ENCODE measurements at places on chromosomes 2 and 18.
A peak's percentile ranks its signal among the peaks of the same experiment; 100 is the strongest.

GRCh38 chr2:29164091-29164846, 49.1 kb downstream of the CLIP4 start:
- DNase-seq, result no peak

DNA sequence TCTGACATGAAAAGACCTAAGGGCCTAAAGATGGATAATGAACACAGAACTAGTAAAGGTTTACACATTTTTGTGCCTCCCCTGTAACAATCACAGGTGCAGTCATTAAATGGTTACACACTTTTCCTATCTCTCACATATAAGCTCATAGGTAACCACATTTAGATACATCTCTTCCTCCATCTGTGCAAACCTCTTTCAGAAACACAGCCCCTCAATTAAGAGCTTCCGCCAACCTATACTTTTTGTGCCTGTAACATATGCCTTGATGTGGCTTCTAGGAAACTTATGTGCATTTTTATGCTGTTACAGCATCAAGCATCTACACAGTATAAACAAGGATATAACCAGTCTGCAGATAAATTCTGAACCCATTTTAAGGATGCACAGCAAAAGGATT, 643.3 kb downstream of the BCL11A start:
- DNase-seq, result no peak

GRCh38 chr2:216006164-216006663, 7.1 kb downstream of the MREG start:
- no peak for DNase-seq

GRCh38 chr18:59659508-59660170, 37.6 kb downstream of the CCBE1 start:
- DNase-seq, result no peak

DNA sequence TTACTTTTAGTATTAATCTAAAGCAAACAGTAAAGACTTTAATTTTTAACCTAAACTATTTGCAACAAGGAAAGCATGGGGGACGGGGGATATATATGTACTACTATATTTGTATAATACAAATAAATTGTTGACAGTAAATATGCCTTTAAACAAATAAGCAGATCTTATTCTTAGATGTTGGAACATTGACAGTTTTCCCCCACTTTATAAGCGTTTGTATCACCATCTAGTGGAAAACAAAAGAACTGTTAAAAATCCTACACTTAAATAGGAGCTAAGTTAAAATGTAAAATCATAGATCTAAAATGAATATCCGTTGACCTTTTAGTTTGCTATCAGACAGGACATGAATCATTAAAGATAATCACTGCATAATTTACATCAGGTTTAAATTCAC, 50.0 kb downstream of the RBBP8 start:
- DNase-seq, result no peak

GRCh38 chr2:105780606-105781005, 35.9 kb downstream of the NCK2 start:
- DNase-seq, result no peak

DNA sequence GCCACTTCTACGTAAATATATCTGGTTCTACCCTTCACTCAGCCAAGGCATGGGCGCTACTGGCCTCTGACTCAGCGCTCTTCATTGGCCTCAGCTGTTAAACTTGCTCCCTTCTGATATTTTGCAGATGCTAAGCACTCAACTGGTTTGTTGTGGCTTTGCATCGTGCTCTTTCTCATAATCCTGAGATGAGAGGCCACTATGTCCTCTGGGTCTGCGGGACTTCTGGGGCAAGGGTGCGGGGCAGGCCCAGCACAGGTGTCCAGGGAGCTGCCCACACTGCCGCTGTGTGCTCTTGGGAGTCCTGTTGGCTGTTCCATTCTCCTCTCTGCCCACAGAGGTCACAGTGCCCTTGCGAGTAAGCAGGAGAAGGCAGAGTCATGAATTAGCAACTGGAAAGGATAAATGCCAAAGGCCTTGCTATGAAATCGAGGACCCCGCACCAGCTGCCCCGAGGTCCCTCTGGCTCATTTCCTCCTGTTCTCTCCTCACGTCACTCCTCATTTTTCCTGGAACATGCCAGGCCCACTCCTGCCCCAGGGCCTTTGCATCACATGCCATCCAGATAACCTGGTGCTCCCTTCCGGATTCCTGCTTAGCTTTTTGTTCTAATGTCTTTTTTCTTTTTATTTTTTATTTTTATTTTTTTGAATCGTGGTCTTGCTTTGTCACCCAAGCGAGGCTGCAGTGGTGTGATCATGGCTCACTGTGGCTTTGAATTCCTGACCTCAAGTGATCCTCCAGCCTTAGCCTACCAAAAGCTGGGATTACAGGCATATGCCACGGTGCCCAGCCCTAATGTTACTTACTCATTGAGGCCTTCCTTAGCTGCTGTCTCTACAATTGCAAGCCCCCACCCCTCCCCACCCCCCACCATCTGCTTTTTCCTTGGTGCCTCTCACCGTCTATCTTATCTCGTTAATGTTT, 34.9 kb upstream of the MAT2A start:
- no peak for DNase-seq

DNA sequence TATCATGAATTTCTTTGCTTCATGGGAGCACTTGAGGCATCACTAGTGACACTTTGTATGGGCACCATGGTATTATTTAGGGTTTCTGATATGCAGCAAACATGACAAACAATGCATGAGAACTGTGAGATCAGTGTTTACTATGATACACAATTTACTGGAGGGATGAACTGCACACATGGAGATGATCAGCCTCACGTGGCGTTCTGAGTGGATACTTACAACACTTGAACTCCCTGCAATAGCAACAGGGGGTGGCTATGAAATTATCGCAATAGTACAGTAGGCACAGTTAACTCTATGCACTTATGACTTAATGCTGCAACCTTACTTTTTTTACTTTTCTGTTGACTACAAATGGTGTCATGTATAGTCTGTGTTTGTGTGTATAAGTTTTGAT, 18.5 kb upstream of the UGT1A8 start:
- DNase-seq, result no peak

DNA sequence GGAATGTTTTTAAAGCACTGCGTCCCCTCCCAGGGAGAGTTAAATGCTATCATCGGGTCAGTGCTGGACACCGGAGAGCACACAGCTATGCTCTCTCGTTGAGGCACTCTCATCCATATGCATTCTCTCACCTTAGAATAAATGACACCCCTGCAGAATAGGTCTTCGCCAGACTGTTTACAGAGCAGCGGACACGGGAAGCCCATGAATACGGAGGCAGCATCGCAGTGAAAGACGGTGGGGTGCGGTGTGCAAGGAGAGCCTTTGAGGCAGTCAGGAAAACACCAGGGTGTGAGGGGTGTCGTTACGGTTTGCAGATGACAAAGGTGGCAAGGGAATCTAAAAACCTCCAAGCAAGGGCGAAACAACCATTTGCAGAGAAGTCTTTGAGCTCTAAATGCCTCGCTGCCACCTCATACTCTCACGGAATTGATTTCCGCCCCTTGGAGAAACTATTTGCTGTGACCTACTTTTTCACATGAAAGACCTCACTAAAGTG, 169.2 kb upstream of the FHL2 start:
- DNase-seq, result no peak

DNA sequence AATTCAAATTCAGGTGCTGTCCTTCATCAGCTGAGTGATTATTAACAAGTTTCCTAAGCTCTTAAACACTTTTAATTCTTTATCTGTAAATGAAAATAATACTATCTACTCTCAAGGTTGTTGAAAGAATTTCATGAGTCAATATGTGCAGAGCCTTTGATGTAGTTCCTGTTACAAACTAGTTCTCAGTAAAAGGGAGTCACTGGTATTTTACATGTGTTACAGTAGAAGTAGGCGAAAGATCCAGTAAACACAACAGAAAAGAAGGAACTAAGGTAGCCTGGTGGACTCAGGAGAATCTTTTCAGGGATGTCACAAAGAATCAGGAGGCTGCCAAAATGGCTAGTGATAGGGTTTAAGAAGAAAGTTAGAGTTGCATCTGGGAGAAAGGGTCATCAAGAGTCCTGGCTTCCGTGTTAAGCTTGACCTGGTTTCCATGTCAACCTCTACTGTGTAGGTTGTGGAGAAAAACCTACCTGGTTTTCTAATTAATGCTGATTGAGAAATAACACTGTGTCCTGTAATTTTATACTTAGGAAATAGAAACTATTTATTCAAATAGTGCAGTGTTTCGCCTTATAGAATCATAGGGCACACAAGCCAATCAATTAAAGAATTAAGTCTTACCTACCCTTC, 58.3 kb upstream of the TRIB2 start:
- no peak for DNase-seq

- no peak for DNase-seq
Measured at GRCh38 chr2:64562148-64562784, 38.1 kb downstream of the AFTPH start.

DNA sequence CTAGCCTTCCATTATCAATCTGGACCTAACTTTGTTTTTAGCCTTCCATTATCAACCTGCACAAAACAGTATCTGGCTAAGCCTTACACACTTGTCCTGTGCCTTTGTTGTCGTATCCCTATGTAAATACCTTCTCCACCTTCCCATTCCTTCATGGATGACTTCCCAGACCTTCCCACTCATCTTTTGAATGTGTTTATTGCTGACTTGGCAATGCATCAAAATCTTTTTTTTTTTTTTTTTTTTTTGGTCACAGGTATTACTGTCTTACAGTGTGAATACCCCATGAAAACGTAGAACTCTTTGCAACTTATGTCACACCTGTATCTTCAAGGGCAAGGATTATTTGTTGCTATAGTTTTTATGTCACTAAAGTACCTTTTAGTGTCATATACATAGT, 25.7 kb downstream of the RPE start:
- DNase-seq, result no peak

DNA sequence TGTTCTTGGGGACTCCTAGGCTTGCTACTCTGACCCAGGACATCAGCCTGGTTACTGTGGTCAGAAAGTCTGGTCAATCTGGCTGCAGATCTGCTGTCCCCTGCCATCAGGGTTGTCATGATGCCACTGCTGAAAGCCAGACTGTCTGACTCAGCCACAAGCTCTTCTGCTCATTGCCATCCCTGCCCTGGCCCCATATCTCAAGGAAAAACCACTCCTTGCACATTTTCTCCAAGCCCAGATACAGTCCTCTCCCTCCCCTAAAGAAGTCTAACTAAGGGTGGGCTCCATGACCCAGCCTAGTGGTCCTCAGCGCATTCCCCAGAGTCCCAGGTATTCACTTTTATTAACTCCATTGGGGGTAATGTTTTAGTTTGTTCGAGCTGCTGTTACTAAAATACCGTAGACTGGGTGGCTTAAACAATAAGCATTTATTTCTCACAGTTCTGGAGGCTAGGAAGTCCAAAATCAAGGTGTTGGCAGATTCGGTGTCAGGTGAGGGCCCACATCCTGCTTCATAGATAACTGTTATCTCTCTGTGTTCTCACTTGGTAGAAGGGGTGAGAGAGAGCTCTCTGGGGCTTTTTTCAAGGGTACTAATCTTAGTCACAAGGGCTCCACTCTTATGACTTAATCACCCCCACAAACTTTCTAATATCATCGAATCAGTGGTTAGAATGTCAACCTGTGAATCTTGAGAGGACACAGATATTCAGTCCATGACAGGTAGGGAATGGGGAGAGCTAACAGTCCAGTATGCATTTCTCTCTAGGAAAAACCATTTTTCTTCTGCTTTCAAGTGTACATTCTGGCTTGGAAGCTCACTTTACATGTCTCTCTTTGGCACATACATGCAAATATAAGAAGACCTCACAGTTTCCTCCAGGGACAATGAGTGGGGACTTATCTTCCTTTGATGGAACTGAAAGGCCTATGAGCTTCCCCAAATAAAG, 94.8 kb upstream of the CXCR4 start:
- no peak for DNase-seq

GRCh38 chr2:30380824-30381223, 66.2 kb upstream of the LCLAT1 start:
- no peak for DNase-seq

DNA sequence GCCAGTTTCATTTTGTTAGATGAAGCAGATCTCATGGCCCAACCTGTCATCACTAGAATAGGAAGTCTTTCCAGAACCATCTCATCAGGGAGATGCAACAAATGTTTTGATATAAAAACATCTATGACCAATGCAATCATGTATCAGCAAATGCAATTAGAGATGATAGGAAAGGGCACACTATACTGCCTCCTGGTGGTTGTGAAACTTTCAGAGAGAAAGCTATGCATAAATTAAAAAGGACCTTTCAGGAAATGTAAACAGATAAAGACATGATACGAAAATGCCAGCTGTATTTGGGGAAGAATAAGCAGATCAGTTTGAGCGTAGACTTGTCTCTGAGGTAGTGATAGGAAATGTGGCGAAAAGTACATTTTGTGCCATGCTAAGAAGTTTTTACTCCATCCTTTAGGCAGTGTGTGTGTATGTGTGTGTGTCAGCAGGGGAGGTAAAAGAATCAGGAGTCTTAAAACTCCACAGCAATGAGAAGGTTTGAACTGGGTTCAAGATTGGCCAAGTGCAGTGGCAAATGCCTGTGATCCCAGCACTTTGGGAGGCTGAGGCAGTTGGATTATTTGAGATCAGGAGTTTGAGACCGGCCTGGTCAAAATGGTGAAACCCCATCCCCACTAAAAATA, 479.3 kb downstream of the CPS1 start:
- no peak for DNase-seq

- no peak for DNase-seq
Measured at GRCh38 chr18:23114911-23115310, 20.4 kb upstream of the CABLES1 start.

- DNase-seq, result no peak
Measured at GRCh38 chr2:43276962-43277391, 50.6 kb upstream of the ZFP36L2 start.

- DNase-seq, result no peak
Measured at GRCh38 chr2:45910473-45911060, 259.1 kb downstream of the PRKCE start.

GRCh38 chr2:192206399-192206798, 11.7 kb upstream of the TMEFF2 start:
- DNase-seq, result no peak

GRCh38 chr2:120797421-120798221, 62.0 kb downstream of the GLI2 start:
- DNase-seq, result no peak

GRCh38 chr2:202115479-202115971, 42.5 kb downstream of the KIAA2012 start:
- DNase-seq, result no peak

GRCh38 chr2:106864051-106864450, 21.9 kb downstream of the ST6GAL2 start:
- no peak for DNase-seq

- DNase-seq, result peak; percentile 44
Measured at GRCh38 chr2:173149491-173149890, 73.8 kb downstream of the MAP3K20 start.

DNA sequence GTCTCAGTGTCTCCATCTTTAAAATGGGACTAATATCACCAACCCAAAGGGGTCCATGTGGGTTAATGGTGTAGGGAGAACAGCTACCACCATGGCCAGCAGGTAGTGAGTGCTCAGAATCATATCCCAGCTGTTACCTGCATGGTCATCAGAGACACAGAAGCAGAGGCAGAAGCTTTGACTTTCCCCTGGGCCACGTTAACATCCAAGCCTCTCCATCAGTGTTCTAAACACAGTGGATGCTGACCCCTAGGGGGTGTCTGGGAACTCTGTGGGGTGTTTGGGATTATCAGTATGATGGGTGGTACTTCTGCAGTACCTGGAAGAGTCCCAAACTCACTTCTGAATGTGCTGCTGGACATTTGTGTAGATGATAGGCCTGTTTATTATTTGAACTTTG, 93.6 kb downstream of the GYPC start:
- DNase-seq, result no peak
